Subcutaneous adipose tissue (tissue), 4 donors: ENCODE measurements at places on chromosomes 16 and 17. TPM values are rescaled to one million over a fixed set of nuclear protein-coding genes. Genes with fewer than 3 reads are reported as not detected.

The OR4D1 gene
- not detected for total RNA-seq

The ABCC6 gene
- 2.2 TPM for total RNA-seq

The C16orf89 gene
- total RNA-seq = 3.3 TPM

The ARL5C gene
- total RNA-seq = not detected

The ARHGDIG gene
- not detected for total RNA-seq

The C16orf96 gene
- not detected for total RNA-seq

The ACAP1 gene
- 4.4 TPM for total RNA-seq

The PROCA1 gene
- 2.4 TPM for total RNA-seq

The OTOP2 gene
- total RNA-seq = not detected

The SERPINF2 gene
- total RNA-seq = 10.4 TPM

The TBC1D3K gene
- not detected for total RNA-seq

The COX6A2 gene
- total RNA-seq = not detected

The DYNLL2 gene
- 19.6 TPM for total RNA-seq

The HEATR3 gene
- total RNA-seq = 42.2 TPM

The CDH13 gene
- 6.4 TPM for total RNA-seq

The ITGA2B gene
- total RNA-seq = 0.57 TPM

The PRR29 gene
- total RNA-seq = 0.82 TPM

The TBC1D3H gene
- not detected for total RNA-seq

The CDRT15 gene
- not detected for total RNA-seq

The SLFN12L gene
- total RNA-seq = 4.7 TPM

The HES7 gene
- not detected for total RNA-seq

The ENPP7 gene
- total RNA-seq = not detected

The AATF gene
- 38.3 TPM for total RNA-seq

The TEKT5 gene
- total RNA-seq = 0.51 TPM

The CHST5 gene
- not detected for total RNA-seq

The C17orf113 gene
- not detected for total RNA-seq

The TP53TG3B gene
- total RNA-seq = not detected

The UTS2R gene
- not detected for total RNA-seq

The TBC1D10B gene
- total RNA-seq = 17.6 TPM
